ENCODE measurements at places on chromosomes 12 and 14. TPM values are rescaled to one million over a fixed set of nuclear protein-coding genes. Genes with fewer than 3 reads are reported as not detected.

Gene GPR68
- total RNA-seq = 1.3 TPM

DNA sequence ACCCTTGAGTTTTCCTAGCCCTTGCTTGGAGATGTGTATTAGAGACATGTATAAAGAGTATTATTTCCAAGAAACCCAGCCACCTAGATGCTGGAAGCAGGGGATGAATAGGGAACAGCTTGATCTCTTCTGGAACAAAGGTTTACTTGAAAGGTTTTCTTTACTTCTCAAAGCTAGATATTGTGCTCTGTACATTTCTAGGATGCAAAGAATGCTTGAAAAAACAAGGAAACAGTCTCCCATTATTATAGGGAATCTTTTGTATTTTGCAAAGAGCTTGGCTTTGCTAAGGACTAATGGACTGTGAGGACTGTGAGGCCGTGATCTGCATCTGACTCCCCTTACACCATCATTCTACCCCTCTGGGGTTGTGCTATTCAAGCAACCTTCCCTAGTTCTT lies 77.9 kb downstream of the PRICKLE1 start:
- no peak for DNase-seq

DNA sequence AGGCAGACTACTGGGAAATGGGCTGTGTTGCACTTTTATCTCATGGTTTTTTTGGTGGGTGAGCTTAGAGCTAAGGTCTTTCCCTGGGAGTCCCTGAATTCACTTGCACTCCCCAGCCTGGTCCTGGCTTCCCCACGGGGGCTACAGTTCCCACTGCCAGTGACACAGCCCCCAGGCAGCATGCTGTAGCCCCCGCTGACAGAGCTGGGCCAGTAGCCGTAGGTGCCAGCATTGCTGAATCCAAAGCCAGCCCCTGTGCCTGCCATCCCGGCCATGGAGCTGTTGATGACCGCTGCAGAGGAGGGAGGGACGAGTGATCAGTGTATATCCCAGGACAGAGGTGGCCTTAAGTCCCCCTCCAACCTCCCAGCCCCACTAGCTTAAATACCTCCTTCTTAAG lies 6.9 kb upstream of the KRT72 start:
- DNase-seq = no peak

Gene TAS2R50
- 3.1 TPM for total RNA-seq

Gene AICDA
- total RNA-seq = not detected

DNA sequence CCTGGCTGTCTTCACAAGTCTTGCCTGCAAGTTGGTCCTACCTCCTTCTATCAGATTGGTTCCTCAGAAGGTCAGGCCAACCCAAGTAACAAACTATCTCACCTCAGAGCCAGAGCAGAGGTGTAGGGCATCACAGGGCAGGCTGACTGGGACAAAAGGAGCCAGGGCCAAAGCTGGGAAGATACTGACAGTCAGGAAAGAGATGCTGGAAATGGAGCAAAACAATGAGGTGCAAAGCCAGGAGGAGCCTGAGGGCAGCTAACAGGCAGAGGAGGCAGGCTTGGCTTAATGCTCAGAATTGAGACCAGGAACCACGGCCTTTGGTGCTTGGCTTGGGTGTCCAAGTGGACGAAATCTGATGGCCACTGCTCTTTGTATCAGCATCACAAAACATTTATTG lies 68.4 kb upstream of the PNMA1 start:
- no peak for DNase-seq

Gene KLRD1
- 0.16 TPM for total RNA-seq

GRCh38 chr12:132238488-132238854 lies 90.9 kb downstream of the GALNT9 start:
- no peak for DNase-seq

GRCh38 chr12:80813820-80814219 lies 97.1 kb downstream of the MYF5 start:
- no peak for DNase-seq
